Muscle of leg (tissue), 16 donors: ENCODE measurements at places on chromosomes 1 and 21. TPM values are rescaled to one million over a fixed set of nuclear protein-coding genes. Genes with fewer than 3 reads are reported as not detected.
A peak's percentile ranks its signal among the peaks of the same experiment; 100 is the strongest.

GRCh38 chr1:195769461-195769860 lies 838.8 kb downstream of the KCNT2 start:
- no peak for DNase-seq
- no peaks in the 10 kb centered on the region for H3K27me3 ChIP-seq
- no peak overlapping the region for H3K4me3 ChIP-seq
- H3K36me3 ChIP-seq: no peaks in the 10 kb centered on the region
- H3K27ac ChIP-seq: no peak overlapping the region

GRCh38 chr1:3618881-3619671 lies 5.7 kb upstream of the TPRG1L start:
- H3K4me3 ChIP-seq: no peak overlapping the region
- peaks cover 19% of the 10 kb centered on the region for H3K4me1 ChIP-seq
- no peaks in the 10 kb centered on the region for H3K36me3 ChIP-seq
- H3K27ac ChIP-seq: no peak overlapping the region
- H3K27me3 ChIP-seq: peaks cover 12% of the 10 kb centered on the region

DNA sequence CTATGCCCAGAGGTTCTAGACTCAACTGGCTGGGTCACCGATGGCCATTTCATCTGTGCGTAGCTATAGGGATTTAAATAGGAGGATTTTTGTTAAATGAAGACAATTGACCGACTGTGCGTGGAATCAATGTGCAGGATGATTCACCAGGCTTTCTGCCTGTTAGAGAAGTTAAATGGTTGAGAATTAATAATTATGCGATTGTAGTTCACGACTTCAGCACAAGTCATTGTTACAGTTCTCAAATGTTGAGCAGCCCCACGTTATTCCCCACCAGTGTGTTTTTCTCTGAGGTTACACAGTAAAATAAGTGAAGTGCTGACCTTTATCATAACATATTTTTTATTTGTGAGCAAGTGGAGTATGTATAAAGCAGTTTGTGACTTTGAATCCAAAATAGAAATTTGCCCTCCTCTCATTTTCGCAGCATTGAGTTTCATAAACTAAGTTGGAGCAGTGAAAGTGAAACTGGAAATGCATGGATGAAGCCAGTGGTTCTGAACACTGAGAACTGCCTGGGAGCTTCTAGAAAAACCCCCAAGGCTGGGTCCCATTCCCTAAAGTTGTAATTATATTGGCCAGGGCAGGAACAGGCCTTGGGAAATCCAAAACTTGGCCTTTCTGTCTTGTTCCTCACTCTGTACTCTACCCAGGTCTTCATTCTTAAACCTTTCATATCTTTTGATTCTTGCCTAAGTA lies 102.6 kb downstream of the GALNT2 start:
- no peaks in the 10 kb centered on the region for H3K27me3 ChIP-seq
- H3K4me3 ChIP-seq: no peak overlapping the region
- peak overlapping the region; percentile 70 for H3K27ac ChIP-seq
- peaks cover 39% of the 10 kb centered on the region for H3K4me1 ChIP-seq
- peak; percentile 48 for DNase-seq

GRCh38 chr1:119903443-119903835 lies 7.1 kb upstream of the ADAM30 start:
- H3K27ac ChIP-seq: no peak overlapping the region
- no peaks in the 10 kb centered on the region for H3K36me3 ChIP-seq
- no peaks in the 10 kb centered on the region for H3K4me1 ChIP-seq
- H3K4me3 ChIP-seq: no peak overlapping the region
- no peaks in the 10 kb centered on the region for H3K27me3 ChIP-seq
- DNase-seq: no peak

- no peaks in the 10 kb centered on the region for H3K36me3 ChIP-seq
- H3K27me3 ChIP-seq: no peaks in the 10 kb centered on the region
- H3K4me1 ChIP-seq: no peaks in the 10 kb centered on the region
- H3K27ac ChIP-seq: no peak overlapping the region
- no peak overlapping the region for H3K4me3 ChIP-seq
Observed at GRCh38 chr21:20617130-20617529, 381.1 kb upstream of the NCAM2 start.

GRCh38 chr21:14943616-14944015 lies 121.2 kb downstream of the NRIP1 start:
- no peaks in the 10 kb centered on the region for H3K4me1 ChIP-seq
- no peaks in the 10 kb centered on the region for H3K36me3 ChIP-seq
- H3K4me3 ChIP-seq: no peak overlapping the region
- no peaks in the 10 kb centered on the region for H3K27me3 ChIP-seq
- H3K27ac ChIP-seq: no peak overlapping the region

DNA sequence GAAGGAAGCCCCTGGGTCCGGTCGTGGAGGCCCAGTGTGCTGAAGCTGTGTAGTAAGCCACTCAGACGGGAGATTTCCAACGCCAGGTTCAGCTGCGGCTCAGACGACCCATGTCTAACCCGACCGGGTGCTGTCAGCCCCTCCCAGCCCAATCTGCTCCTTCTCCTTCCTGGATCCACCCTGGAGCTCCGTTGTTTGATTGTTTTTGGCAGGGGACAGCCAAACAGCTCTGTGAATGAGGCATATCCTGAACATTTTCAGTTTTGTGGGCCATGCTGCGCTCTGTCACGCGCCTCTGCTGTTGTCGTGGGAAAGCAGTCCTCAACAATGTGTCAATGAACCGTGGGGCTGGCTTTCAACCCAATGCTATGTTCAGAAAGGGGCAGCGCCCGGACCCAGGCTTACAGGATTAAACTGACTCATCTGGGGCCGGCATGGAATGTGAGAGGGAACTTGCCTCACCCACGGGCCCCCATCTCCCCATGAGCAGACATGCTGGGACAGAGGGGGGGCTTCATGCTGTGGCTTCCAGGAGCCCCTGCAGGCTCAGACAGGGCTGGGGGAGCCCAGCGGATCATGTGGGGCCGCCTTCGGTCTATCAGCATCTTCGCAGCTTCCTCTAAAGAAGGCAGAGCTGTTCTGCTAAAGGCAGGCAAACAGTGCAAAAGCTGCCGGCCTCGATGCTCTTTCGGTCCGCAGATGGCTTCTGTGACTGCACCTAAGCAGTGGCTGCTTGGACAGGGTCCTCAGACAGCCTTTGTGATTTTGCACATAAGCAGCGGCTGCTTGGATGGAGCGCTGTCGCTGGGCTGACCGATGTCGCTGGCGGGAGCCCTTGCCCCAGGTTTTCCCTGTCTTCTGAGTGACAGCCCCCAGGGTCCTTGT lies 101.7 kb downstream of the RIPK4 start:
- H3K27me3 ChIP-seq: peaks cover 26% of the 10 kb centered on the region
- H3K4me1 ChIP-seq: peaks cover 39% of the 10 kb centered on the region
- peak; percentile 71 for DNase-seq
- no peaks in the 10 kb centered on the region for H3K36me3 ChIP-seq

DNA sequence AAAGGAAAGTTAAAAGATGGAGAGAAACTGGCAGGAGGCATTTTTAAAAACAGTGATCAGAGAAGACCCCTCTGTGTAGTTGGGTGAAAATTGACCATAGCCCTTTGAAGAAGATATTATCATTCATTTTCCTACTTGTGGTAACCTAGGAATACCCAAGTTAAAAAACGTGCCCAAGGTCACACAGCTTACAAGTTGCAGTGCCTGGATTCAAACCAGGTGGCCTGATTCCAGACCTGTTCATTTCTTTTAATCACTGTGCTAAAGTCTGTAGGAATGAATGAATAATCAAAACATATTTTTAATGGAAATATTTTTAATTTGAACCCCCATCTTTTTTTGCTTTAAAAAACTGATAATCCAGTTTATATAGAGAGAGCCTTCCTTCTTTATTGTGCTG lies 35.6 kb downstream of the MARK1 start:
- no peak for DNase-seq
- H3K27ac ChIP-seq: no peak overlapping the region
- H3K4me3 ChIP-seq: no peak overlapping the region
- no peaks in the 10 kb centered on the region for H3K27me3 ChIP-seq

DNA sequence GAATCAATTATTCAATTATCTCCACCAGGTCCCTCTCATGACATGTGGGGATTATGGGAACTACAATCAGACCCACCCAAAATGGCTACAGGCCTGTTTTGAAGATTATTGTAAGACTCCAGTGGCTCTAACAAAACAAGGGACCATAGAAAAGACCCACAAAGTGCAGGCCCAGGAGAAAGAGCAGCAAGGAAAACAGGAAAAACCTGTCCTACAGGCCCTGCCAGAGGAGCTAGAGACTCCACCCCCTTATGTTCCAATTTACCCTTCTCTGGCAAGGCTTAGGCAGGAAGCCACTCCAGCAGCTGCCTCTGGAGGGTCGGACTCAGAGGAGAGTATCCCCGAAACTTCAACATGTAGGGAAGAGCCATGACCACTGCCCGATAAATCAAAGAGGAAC lies 96.5 kb downstream of the LIPI start:
- DNase-seq: no peak
- no peaks in the 10 kb centered on the region for H3K36me3 ChIP-seq
- H3K4me3 ChIP-seq: no peak overlapping the region
- H3K27ac ChIP-seq: no peak overlapping the region
- no peaks in the 10 kb centered on the region for H3K4me1 ChIP-seq

DNA sequence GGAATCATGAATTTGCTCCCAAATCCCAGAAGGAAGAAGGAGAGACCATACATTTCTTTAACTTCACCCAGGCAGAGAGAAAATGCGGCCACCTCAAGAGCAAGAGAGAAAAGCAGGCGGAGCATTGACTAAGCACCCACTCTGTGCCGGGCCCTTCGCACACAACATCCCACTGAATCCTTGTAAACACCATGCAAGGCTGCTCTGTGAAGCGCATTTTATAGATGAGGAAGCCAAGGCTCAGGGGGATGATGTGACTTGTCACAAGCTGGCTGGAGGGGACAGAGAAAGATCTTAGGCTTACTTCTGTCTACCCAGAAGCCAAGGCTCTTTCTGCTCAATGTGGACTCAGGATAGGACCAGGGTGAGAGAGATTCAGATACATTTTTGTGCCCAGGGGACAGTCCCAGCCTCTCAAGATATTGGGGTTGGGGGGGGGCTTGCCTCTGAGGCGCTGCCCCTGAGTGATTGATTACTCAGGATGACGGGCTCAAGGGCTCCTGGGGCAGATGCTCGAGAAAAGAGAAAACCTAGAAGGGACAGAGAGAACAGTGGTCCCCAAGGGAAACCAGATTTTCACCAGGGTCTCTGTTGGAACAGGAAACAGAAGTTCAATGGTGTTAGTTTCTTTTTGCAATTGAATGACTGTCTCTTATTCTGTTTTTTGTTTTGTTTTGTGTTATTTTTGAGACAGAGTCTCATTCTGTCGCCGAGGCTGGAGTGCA lies 19.5 kb downstream of the PADI2 start:
- peak overlapping the region; percentile 45 for H3K27ac ChIP-seq
- peaks cover 2% of the 10 kb centered on the region for H3K27me3 ChIP-seq
- peaks cover 55% of the 10 kb centered on the region for H3K4me1 ChIP-seq
- DNase-seq: no peak

The IRF6 gene
- 0.66 TPM for polyA plus RNA-seq

The HSPA13 gene
- 30.1 TPM for polyA plus RNA-seq
